ENCODE measurements at places on chromosomes 5 and 9.

- no peak for DNase-seq
Observed at GRCh38 chr9:8096091-8096490, 296.5 kb upstream of the DMAC1 start.

DNA sequence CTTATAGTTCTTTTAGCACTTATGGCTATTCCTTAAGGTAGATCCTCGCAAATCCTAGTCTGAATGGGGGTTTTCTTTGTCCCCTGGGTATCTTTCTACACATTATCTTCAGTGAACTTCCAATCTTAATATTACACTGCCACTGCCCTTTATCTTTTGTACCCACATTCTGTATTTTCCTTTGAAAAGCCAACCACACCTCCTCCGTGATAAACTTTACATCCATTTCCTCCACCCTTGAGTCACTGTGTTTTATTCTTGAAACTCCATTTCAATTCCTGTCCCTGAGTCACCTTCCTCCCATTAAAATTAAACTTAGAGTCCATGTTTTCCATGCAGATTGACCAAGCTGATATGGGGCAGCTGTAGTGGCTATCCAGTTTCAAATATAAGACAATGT is 43.2 kb upstream of the RICTOR start:
- no peak for DNase-seq

DNA sequence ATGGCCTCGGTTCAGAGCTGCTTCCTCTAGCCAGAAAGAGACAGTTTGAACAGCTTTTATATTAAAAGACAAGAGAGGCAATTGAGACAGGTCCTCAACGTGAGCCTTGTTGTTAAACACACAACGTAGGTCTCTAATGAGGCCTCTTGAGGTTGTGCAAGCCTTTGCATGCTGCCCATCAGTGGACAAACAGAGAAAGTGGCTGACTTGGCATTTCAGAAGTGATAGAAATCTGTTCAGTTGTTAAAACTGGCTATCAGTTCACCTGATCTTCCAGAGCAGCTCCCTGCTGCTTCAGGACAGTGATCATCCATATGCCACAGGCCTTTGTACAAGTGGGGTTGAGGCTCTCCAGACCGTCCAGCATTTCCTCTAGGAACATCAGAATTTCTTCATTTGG is 58.8 kb downstream of the MROH2B start:
- DNase-seq: no peak

DNA sequence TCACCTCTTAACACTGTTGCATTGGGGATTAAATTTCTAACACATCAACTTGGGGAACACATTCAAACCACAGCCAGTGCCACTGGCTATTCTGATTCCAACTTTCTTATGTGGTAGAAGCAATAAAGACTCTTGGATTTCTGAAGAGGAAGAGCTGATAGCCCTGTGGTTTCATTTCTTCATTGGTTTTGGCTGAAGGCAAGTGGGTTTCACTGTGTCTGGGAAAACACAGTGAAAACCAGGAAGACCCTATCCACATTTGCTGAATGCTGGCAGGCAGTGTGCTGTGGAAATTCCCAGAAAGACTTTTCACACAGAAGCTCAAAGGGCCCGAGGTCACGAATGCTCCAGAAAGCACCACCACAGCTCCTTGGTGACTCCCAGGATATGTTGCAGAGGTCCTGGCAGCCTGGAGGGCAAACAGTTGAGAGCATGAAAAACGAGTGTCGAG is 67.1 kb downstream of the DAPK1 start:
- DNase-seq: no peak

GRCh38 chr9:19470981-19471650 is 62.3 kb downstream of the ACER2 start:
- no peak for DNase-seq

DNA sequence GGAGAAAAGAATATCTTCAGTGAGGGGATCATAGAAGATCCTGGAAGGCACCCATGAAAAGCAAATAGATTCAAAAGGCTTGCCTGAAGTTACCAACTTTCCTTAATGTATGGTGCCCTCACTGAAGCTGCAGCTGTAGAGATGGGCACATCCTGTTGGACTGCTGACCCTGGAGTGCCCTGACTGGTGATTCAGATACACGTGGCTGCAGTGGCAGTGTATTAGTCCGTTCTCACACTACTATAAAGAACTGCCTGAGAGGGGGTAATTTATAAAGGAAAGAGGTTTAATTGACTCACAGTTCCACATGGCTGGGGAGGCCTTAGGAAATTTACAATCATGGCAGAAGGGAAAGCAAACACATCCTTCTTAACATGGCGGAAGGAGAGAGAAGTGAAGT is 80.3 kb downstream of the OSMR start:
- no peak for DNase-seq

DNA sequence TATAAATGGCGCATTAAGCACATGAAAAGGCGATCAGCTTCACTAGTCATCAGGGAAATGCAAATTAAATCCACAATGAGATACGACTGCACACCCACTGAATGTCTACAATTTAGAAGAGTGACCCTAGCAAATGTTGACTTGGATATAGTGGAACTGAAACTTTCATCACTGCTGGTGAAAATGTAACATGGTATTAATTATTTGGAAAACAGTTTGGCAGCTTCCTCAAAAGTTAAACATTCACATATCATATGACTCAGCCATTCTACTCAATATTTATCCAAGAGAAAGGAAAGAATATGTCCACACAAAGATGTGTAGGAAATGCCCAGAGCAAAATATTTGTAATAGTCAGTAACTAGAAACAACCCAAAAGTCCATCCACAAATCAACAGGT is 146.5 kb downstream of the LPAR1 start:
- no peak for DNase-seq

- DNase-seq: no peak
Observed at GRCh38 chr5:111043712-111044506, 27.6 kb upstream of the TSLP start.

DNA sequence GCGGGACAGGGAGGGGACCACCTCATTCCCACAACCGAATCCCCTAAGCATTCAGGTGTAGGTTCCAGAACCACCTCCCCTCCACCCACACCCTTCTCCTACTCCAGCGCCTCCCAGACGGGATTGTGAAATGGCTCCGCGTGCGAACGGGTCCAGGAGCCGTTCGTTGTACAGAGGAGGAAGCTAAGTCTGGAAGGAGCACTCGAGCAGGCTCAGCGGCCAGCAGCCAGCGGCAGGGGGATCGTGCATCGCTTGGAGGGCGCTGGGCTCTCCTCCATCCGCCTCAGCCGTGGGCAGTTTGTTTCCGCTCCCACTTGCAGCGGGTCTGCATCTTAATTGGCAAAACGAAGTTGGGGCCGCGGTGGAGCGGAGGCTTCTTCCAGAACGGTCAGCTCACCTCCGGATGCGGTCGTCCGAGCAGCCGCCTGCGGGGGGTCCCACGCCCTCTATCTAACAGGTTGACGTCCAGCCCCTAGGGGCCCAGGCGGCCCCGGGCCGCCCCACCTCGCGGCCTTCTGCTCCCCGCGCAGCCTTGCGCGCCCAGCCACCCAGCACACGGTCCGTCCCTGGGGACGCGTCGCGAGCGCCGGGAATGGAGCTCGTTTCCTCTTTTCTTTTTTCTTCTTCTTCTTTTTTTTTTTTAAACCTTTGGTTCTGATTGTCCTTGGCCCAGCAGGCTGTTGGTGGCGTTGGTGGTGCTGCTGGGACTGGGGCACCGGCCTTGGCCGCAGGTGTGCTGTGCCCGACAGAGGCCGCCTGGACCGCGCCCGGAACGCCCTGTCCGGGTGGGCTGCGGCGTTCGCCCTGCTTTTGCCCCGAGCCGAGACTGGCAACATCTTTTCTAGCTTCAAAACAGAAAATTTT is 3.9 kb upstream of the BARX1 start:
- no peak for DNase-seq

DNA sequence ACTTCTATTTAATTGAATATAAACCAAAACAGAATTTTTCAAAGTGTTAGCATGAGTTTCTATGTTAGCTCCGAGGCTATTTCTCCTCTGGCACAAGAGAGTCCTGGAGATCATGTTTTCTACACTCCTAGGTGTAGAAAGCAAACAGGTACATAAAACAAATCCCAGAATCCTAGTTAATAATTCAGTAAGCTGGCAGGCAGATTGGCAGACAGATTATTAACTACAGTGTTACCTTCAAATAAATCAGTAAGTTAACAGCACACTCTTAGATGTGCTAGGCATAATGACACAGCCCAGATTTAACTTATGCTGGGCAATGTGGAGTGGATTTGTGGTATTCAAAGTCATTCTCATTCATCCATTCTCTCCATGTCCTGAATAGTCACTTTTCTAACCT is 282.8 kb upstream of the RPS23 start:
- peak; percentile 7 for DNase-seq

DNA sequence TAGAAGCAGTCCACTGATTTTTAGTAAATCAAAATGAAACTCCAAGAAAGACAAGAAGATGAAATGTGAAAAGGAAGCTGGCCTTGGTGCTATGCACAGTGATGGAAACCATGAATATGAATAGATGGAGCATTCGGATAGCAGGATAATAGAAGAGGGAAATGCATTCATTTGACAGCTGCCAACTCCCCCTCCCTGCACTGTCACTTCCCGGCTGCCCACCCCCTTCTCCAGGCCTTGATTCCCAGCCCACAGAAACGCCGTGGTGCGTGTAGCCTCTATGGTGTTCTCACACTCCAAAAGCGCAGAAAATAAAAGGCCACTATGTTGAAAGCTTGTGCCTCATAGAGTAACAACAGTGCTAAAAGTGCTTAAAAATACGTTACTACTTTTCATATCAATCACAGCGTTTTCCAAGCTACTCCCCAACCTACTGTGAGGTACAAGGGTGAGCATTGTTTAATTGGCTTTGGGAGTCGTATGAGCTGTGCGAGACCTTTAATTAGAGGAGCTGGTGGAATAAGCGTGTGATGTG is 26.1 kb upstream of the IFNK start:
- DNase-seq: no peak

DNA sequence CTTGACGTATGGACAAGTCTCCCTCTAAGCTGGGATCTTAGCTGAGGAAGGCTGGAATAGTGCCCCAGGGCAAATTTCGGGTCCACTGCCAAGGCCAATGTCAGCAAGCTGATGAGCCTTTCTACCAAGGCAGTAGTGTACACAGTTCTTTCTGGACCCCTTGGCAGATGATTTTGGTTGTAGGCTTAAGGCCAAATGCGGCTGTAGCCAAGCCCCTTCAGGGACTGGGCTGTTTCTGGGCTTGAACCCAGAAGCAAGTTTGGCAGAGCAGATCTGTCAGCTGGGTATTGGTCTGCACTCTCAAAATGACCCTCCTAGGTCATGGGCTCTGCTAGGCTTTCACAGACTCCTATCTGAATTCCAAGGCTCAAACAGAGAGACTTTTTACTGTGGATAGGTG is 121.6 kb downstream of the ADAMTSL1 start:
- no peak for DNase-seq

DNA sequence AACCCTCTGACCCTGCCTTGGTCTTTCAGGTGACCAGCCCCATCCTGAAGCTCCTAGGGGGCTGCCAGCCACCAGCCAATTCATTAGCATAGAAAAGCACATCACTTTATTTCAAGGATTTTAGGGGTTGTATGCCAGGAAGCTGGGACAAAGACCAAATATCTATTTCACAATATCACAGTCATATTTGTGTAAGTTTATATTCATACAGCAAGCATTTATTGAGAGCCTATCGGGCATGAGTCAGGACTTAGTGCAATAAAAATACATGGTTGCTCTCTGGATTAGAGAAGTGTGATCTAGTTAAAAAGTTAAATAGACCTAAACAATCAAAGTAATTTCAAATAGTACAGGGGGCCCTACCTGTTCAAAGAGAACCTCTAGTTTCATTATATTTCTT is 113.8 kb downstream of the ERCC6L2 start:
- DNase-seq: no peak

DNA sequence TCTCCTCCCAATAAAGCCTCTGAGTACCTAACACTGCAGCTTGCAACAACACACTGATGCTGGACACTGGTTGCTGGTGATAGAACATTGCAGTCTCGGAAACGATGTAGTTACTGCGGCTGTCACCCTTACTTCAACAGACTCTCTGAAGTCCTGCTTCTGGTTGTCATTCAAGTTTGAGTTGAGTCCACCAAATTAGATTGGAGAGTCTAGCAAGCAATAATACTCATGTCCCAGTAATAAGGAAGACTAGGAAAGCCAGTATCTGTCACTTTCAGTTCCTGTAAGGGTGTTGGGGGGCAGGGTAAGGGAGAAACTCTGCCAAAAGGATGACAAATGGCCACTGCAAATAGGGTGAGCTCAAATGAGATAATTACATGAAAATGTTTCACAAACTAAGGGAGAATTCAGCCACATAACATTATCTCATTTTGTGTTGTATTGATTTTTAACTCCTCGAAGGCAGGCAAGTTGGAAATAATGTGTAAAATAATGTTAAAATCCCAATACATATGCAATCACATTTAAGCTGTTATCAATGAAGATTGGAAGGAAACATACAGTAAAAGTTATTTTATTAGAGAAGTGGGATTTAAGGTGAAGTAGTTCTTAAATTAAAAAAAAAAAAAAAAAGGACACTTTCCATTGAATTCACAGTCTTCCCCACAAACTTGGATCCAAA is 849 bp upstream of the IFT74 start:
- peak; percentile 21 for DNase-seq

DNA sequence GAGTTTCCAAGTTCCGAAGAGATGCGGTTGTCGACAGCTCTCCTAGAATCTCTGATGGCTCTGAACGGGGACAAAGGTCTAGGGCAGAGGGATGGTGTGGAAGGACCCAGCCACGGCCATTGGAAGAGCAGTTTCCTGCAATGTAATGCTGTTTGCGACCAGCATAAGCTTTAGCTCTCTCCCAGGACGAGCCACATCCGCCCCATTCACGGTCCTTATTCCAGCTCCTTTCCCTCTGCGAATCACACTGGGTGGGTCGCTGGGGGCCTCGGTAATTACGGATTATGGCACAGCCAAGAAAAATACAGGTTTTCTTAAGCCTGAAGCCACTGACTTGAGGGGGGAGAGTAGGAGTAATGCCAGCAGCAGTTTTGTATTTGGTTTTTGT is 22.7 kb downstream of the ANXA2R start:
- DNase-seq: peak; percentile 73

DNA sequence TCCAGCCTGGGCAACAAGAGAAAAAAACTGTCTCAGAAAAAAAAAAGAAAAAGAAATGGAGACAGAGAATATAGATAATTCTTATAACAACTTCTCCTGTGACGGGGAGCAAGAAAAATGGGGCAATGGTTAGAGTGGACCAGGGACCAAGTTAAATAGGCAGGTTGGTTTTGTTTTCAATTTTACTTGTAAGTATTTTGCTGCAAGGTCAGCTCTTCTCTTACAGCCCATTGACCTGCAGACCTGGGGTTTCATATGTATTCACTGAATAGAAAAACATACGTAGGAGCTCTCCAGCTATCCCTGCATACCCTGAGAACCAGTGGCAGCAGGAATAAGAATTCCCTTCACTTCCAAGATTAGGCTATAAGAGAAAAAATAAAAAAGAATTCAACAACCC is 29.2 kb upstream of the IL13 start:
- no peak for DNase-seq

- DNase-seq: no peak
Observed at GRCh38 chr5:616484-617039, 4.4 kb downstream of the CEP72 start.

GRCh38 chr5:58497921-58498320 is 6.7 kb downstream of the GAPT start:
- DNase-seq: peak; percentile 5

GRCh38 chr5:135711911-135712310 is 122.6 kb upstream of the SLC25A48 start:
- DNase-seq: no peak

GRCh38 chr5:62650197-62650596 is 71.6 kb downstream of the LRRC70 start:
- DNase-seq: no peak

Measured in HT-29 (cell line).